Calu3 (cell line): ENCODE measurements at places on chromosomes 1 and 21. TPM values are rescaled to one million over a fixed set of nuclear protein-coding genes. Genes with fewer than 3 reads are reported as not detected.

OR10Z1 gene
- not detected in 2 replicates for total RNA-seq

DNA sequence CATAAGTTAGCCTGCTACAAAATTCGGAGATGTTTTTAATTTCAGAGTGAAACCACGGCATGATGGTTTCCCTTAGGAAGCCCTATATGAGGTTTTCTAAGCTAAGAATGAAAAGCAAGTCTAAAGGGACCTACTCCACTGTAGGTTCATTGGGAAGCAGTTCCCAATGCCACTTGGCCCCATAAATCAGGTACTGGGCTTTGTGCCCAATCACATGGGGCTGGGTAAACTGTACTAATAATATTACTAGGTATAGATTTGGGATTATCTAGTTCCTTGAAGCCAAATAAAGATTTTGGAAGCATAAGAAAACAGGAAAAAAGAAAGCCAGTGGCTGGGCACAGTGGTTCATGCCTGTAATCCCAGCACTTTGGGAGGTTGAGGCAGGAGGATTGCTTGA, 19.1 kb upstream of the ANGPTL7 start:
- no peak for DNase-seq

DNA sequence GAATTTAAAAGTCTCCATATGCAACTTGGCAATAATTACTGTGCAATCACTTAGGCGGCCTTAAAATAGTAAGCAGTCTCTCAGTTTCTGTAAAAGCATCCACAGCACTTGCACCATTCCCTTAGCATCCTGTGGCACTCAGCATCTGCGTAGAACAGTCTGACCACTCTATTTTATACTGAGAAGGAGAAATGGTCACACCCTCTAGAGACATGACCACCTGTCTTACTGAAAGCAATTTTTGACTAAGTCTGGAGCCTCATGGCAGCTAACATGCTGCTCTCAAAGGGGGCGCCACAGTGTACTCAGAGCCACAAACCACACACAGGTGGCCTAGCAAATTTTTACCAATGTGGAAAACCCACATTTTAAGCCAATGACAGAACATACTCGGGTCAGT, 62.0 kb downstream of the KCNK1 start:
- no peak for DNase-seq

GRCh38 chr1:183656355-183656754, 3.2 kb upstream of the APOBEC4 start:
- no peak for DNase-seq

DNA sequence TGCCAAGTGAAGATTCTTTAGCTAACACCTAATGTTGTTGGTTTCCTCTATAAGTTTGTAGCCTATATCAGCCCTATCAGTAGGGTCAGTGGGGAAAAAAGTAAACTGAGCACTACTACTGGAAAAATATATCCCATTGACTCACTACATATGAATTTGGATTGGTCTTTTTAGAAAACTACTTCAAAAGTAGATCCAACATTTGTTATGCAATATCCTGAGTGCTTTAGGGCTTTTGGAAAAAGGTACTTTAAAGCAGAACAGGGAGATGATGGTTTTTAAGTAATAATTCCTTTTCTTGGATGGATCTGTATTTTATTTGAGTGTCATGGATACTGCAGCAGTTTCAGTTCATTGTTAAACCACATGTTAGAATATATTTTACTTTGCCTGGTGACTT, 7.1 kb downstream of the C1orf21 start:
- no peak for DNase-seq

- no peak for DNase-seq
Measured at GRCh38 chr1:234238060-234238459, 135.2 kb upstream of the COA6 start.

GRCh38 chr1:118077331-118078045, 107.5 kb downstream of the SPAG17 start:
- DNase-seq, result peak; percentile 24

- peak; percentile 48 for DNase-seq
Measured at GRCh38 chr1:24048205-24048869, 63.6 kb downstream of the MYOM3 start.

GRCh38 chr21:39041816-39042215, 141.4 kb downstream of the PSMG1 start:
- DNase-seq, result no peak
